ENCODE measurements at places on chromosomes 1 and 21. TPM values are rescaled to one million over a fixed set of nuclear protein-coding genes. Genes with fewer than 3 reads are reported as not detected.

LCE3D gene
- total RNA-seq = not detected

KLHDC8A gene
- not detected for total RNA-seq

NCAM2 gene
- total RNA-seq = not detected

PTPRU gene
- total RNA-seq = 0.71 TPM

AQP10 gene
- total RNA-seq = not detected

TINAGL1 gene
- total RNA-seq = not detected

SH3D21 gene
- 7.2 TPM for total RNA-seq

IL10 gene
- total RNA-seq = 1.7 TPM

RGS16 gene
- total RNA-seq = 37.8 TPM

IPP gene
- total RNA-seq = 14.0 TPM

KIF21B gene
- 94.7 TPM for total RNA-seq

DLGAP3 gene
- total RNA-seq = 0.74 TPM

Measured in T-helper 1 cell treated with Interleukin-12 subunit alpha and Interleukin-12 subunit beta and Interleukin-4 antibody, amounts not matched to agents 30 ng/mL and 1 ng/mL, for 36 hours (primary cell).